NCI-H1436 treated with DMSO at 0.1 percent for 48 hours (cell line): ENCODE measurements at places on chromosomes 13 and 19.

DNA sequence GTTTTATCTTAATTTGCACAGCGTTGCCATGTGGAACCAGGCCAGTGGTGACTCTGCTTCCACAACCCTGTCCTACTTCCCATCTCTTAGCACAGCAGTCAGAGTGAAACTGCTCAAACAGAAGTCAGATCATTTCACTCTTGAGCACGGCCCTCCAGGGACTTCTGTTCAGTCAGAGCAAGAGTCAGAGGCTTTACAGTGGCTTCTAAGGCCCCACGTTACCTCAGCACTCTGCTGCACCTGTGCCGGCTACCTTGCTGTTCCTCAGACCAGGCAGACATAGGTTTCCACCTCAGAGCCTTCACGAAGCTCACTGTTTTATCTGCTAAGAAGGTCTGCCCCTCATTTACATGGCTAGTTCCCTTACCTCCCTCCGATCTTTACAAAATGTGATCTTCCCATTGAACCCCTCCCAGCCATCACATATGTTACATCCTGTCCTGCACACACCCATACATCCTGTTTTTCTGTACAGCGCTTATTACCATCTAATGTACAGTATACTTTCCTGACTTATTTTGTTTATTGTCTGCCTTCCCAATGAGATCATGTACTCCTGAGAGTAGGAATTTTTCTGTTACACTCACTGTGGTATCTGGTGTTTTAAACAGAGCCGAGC lies 41.6 kb downstream of the TM9SF2 start:
- DNase-seq: no peak

- DNase-seq: peak; percentile 18
Measured at GRCh38 chr13:51000571-51001260, 91.1 kb downstream of the RNASEH2B start.

DNA sequence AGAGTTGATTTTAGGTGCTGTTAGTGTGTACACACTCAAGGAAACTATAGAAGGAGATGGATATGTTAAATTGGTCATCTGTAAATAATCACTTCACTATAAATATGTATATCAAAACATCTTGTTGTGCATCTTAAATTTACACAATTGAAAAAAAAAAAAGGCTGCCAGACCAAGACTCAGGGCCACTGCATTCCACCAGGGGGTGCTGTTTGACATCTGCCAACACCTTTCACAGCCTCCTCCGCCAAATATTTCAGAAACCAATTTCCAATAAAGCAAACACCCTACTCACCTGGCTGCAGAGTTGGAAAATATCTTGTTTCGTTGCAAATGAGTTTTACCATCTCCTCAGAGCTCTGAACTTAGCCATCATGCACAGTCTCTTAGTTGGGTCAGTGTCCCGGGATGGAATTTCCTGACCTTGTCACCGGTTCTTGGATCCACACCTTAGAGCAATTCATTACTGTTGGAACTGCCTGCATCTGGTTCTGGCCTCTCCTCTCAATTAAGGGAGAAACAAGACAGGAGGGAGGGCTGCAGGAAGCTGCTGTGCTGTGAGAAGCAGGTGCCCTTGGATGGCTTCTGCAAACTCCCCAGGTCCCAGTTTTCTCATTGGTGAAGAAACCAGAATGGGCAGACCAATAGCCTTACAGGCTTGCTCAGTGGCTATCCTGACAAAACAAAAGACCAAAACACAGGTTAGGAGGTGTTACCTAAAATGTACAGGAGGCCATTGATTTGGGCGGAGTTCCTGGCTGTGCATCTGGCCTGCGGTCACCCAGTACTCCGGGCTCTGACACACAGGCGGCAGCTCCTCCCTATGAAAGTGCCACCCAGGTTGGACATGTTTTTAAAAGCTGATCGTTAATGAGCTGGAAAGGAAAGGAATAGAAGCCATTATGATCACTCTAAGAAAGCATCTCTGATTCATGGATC lies 746.6 kb downstream of the UQCRFS1 start:
- no peak for DNase-seq

- no peak for DNase-seq
Measured at GRCh38 chr13:98690348-98691022, 62.0 kb downstream of the SLC15A1 start.

DNA sequence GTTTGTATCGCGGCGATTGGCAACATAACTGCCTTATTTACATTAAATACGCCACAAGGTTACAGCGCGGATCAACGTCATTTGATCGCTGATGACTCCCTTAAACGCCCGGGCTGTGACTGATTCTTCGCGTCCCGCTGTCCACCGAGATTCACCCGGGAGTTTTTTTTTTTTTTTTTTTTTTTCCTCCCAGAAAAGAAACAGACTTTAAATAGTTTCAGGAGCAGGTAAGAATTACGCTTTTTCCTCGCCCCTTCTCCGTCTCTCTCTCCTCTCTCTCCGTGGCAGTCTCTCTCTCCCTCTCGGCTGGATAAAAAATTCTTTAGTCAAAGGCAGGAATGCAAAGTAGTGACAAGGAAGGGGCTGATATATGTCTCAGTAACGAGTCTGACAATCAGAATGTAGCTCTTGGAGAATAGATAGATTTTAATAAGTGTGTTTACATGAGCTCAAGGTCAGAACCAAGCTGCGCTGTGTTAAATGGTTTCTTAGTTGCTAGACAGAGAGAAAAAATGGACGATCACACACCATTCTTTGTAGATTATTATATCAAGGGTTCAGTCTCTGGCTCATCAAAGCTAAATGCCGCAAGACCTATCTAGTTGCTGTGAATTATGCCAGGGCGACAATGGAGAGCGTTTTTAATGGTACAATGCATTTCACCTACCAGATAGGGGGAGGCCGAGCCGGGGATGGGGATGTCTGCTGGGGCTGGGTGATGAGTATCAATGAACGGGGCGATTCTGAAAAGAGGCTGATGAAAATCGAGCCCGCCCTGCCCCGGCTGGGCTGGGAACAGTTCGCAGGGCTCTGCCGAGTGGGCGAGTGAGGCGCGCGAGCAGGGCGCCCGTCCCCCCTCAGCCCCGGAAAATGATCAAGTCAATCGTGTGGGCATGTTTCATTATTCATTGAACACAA lies 147.2 kb upstream of the ZNF536 start:
- no peak for DNase-seq

GRCh38 chr19:29040292-29040691 lies 172.7 kb downstream of the UQCRFS1 start:
- DNase-seq: no peak

DNA sequence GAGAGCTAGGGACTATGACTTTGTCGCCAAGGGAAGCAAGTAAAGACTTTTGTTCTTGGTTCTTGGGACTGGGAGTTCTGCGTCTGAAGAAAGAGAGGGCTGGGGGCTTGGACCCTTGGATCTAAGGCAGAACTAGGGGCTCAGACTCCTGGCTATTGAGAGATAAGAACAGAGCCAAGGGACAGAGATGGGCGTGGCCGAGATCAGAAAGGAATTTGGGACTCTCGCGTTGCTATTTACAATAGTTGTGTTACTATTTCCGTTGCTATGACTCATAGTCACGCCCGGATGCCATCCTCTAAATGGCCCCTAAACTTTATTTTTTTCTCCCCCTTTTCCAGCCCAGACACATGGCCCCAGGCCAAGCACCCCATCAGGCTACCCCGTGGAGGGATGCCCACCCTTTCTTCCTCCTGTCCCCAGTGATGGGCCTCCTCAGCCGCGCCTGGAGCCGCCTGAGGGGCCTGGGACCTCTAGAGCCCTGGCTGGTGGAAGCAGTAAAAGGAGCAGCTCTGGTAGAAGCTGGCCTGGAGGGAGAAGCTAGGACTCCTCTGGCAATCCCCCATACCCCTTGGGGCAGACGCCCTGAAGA lies 759 bp downstream of the PPP1R15A start:
- no peak for DNase-seq

- DNase-seq: no peak
Measured at GRCh38 chr13:98099627-98100026, 43.3 kb upstream of the FARP1 start.

- DNase-seq: no peak
Measured at GRCh38 chr13:98664924-98665637, 87.4 kb downstream of the SLC15A1 start.

DNA sequence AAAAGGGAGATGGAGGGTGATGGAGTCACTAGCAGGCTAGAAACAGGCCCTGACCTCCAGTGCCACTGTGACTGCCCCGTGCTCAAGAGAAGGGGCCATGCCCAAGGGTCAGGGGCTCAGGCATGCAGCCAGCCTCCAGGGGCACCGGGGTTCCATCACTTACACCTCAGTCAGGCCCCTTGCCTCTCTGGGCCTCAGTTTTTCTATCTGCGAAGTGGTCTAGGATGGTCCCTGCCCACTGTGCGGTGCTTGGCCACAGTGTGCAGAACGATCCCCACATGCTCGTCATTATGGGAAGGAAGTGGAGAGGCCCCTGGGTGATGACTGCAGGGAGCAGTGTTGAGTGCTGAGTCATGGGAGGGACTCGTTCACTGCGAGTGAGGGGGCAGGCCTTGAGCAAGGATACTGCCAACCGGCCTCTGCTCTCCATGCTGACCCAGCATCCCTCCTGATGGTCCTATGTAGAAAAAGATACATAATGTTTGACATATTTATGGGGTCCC lies 23.1 kb downstream of the TMED1 start:
- DNase-seq: no peak

- DNase-seq: no peak
Measured at GRCh38 chr13:27783111-27783510, 9.2 kb upstream of the GSX1 start.

DNA sequence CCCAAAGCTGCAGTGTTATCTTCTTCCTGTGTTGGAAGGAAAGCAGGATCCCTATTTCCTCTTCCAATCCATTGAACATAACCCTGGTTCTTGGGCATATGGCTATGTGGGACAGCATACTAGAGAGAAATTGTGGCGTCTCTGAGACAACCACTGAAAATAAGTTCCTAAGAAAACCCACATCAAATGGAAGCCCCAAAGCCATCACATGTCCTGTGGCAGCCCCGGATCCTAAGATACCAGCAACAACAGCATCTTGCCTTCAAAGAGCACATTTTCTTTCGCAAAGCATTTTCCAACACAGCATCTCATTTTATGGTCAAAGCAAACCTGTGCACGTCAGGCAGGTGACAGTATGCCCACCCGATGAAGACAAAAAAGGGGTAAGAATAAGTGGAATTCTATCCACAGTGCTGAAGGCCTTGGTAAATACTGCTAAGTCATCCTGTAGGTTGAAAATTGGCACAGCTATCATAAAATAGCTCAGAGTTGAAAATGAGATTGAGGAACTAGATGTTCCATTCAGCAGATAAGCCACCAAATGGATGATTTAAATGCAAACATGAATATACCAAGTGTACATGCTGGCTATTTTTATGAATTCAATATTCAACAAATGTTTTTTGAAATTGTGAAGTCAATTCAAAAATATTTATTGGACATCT lies 232.2 kb downstream of the DLEU7 start:
- DNase-seq: no peak

DNA sequence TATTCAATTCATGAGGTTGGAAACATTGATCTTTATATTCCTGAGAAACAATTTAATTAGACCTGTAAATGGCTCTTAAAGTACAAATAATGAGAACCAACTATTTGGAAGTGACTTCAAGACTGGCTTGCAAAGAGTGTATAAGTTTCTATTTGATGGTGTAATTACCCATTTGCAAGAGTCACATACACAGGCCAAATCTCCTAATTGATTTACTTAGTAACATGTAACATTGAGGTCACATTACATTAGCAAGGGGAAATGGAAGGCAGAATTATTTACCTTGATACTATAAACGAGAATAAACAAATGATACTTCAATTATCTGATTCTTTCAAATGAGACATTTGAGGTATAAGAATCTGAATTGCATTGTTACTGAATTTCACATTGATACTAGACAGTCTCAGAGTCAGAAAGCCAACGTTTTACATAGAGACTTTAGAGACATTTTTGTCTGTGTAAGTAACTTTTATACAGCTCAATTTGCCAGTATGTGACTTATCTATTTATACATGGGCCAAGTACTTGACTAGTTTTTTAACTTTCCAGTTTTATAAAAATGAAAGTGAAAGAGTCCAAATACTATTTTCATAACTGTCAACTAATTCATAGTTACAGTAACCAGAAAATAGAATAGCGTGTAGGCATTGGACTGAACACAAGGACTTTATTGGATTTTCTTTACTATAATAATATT lies 95.6 kb upstream of the RFC3 start:
- no peak for DNase-seq

DNA sequence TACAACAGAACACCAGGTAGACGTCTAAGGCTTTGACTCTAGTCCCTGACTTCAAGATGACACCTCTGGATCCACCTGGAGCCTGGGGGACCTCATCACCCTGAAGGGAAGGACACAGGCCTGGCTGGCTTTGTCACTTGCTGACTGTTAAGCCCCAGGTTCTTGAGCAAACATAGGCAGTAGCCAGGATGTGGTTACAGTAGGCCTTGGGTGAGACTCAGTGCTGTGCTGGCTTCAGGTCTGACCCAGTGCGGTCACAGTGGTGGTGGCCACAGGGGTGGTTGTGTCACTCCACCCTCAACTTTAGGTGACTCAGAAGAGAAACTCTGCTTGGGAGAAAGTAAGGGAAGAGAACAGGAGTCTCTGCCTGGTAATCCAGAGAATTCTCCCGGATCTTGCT lies 497.8 kb downstream of the UQCRFS1 start:
- DNase-seq: no peak

- no peak for DNase-seq
Measured at GRCh38 chr13:51619614-51620013, 35.4 kb downstream of the WDFY2 start.

- no peak for DNase-seq
Measured at GRCh38 chr19:28553005-28553404, 659.9 kb downstream of the UQCRFS1 start.
